BJ (cell line): ENCODE measurements at places on chromosomes 12 and 14. TPM values are rescaled to one million over a fixed set of nuclear protein-coding genes. Genes with fewer than 3 reads are reported as not detected.

GRCh38 chr12:32069071-32069470 lies 37.6 kb upstream of the BICD1 start:
- DNase-seq = no peak

The UTP20 gene
- 5.2 and 9.7 TPM in 2 replicates for polyA plus RNA-seq

GRCh38 chr12:124460771-124461170 lies 106.6 kb downstream of the NCOR2 start:
- no peak for DNase-seq

DNA sequence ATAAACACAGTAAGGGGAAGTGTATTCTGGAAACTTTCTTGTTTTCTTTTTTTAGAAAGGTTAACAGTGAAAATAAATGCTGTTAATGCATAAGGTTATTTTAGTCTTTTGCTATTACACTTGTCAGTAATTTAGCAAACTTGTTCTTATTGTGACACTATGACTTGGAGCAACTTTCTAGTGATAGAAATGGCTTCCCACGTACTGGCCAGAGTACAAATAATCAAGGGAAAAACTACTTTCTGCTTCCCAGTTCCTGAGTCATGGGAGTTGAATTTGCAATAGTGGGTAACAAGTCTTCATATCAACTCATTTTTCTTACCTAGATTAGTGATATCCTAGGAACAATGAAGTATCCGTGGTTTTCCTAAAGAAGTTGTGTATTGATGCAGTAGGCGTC lies 1072.3 kb downstream of the FLRT2 start:
- DNase-seq = no peak

The P2RX7 gene
- 0.13 and 0.20 TPM in 2 replicates for polyA plus RNA-seq
